K562 (cell line): ENCODE measurements at places on chromosomes 1 and 21. TPM values are rescaled to one million over a fixed set of nuclear protein-coding genes. Genes with fewer than 3 reads are reported as not detected.
A peak's percentile ranks its signal among the peaks of the same experiment; 100 is the strongest.

GRCh38 chr1:176745945-176746344 is 283.0 kb downstream of the PAPPA2 start:
- H3K27ac ChIP-seq, result no peak overlapping the region
- no peak overlapping the region for H3K4me3 ChIP-seq
- peaks cover 3% of the 10 kb centered on the region; the same call in 1 of the 2 replicates for H3K27me3 ChIP-seq
- H3K36me3 ChIP-seq, result no peaks in the 10 kb centered on the region
- H3K4me1 ChIP-seq, result no peaks in the 10 kb centered on the region
- DNase-seq, result no peak

Gene CASQ2
- not detected in 2 replicates for total RNA-seq

Gene VWA5B1
- not detected in 2 replicates for total RNA-seq

Gene BCL2L15
- 0.09 and 0.72 TPM in 2 replicates for total RNA-seq

Gene GJA4
- 0.16 TPM in 1 of 2 replicates, not detected in the other for total RNA-seq

DNA sequence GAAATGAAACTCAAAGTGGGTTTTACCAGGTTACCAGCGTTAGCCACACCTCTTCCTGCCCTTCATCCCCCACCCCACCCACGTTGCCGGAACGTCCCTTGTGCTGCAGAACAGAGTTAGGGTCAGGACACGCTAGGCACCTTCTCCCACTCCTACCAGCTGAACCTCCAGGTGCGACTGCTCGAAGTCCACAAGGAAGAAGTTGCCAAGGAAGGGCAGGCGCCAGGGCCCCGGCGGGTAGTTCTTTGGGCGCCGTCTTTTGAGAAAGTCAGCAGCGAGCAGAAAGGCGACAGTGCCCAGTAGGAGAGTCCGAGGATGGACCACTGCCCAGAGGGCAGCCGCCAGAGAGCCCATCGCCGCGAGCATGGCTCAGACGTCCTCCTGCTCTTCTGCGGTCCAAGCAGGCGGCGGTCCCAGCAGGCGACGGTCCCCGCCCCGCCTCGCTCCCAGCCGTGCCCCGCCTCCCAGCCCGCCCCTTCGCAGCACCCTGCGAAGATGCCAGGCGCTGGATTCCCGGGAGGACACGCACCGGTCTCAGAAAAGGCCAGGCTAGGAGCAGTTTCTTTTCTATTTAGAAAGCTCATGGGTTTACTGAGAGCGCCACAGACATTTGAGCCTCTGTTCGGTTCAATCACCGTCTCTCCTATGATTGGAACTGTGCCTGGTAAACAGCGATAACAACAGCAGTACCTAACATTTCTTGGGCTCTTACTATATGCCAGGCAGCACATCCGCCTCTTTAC is at the start of gene CYP2J2:
Gene CYP2J2, minus strand, starts transcription at position 393 of the 743 bp plus-strand sequence. Its CDS starts 27 bp downstream, at position 366.
- peaks cover 6% of the 10 kb centered on the region for H3K4me1 ChIP-seq
- H3K27ac ChIP-seq, result no peak within 1 kb of the TSS
- H3K27me3 ChIP-seq, result peaks cover 6% of the 10 kb centered on the region; the same call in 1 of the 3 replicates

DNA sequence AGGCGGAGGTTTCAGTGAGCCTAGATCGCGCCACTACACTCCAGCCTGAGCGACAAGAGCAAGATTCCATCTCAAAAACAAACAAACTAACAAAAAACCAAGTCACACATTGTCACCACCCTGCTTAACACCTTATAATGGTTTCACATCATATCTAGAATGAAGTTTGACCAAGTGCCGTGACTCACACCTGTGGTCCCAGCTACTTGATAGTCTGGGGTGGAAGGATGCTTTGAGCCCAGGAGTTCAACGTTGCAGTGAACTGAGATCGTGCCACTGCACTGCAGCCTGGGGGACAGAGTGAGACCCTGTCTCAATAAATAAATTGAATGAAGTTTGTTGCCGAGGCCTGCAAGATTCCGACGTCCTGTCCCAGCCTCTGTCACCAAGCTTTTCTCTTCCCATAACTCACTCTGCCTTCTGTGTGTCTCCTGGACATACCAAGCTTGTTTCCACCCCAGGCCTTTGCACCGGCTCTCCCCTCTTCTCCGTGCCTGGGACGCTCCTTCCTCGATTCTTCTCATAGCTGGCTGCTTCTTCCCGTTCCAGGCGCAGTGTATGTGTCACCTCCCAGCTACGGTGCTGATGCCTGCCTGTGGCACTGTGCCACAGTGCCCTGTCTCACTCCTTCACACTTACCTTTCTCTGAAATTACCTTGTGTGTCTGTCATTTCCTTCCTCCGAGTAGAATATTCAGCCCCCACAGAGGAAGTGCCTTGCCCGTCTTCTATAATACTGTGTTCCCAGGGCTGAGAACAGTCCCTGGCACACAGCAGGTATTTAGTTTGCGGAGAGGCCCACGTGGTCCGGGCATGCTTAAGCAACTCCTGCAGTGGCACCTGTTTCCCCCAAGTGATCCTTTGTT is 3.8 kb upstream of the SELENON start:
- H3K4me3 ChIP-seq, result no peak overlapping the region
- peaks cover 47% of the 10 kb centered on the region for H3K27me3 ChIP-seq
- H3K4me1 ChIP-seq, result peaks cover 20% of the 10 kb centered on the region

GRCh38 chr1:230867101-230867902 is 1.0 kb downstream of the C1orf198 start:
- no peak overlapping the region for H3K27ac ChIP-seq
- no peaks in the 10 kb centered on the region for H3K36me3 ChIP-seq
- H3K27me3 ChIP-seq, result no peaks in the 10 kb centered on the region
- peak overlapping the region; percentile 75 for H3K4me3 ChIP-seq
- peak; percentile 27 for DNase-seq

DNA sequence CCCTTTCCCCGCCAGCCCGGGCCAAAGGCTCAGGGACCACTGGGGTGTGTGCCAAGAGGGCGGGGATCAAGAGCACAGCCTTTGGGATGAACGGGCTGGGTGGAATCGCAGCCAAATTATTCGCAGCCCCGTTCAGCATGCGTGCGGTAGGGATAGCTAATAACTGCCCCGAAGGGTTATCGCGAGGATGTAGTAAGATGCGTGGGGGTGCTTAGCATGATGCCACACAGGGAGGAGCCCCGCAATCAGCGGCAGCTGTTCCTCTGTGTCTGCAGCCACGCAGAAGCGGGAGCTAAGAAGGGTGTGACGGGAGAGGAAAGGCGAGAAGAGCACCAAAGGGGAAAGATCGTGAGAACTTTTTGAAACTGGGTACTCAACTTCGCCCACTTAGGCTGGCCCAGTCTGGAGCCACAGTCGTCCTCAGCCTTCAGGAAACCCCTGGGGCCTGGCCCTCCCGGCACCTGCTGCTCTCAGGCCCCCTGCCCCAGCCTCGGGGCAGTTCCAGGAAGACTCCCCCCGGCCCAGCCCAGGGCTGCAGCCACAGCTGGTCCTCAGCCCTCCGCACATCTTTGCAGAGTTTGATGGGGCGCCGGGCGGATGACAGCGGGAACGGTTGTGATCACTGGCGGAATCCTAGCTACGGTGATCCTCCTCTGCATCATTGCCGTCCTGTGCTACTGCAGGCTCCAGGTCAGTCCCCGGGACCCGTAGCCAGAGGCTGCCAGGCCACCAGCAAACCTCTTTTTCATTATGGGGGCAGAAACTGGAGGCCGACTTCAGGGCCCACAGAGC is 64.9 kb downstream of the TOR1AIP2 start:
- no peak for DNase-seq
- H3K27ac ChIP-seq, result no peak overlapping the region
- peaks cover 83% of the 10 kb centered on the region for H3K27me3 ChIP-seq
- peaks cover under 1% of the 10 kb centered on the region; the same call in 2 of the 3 replicates for H3K4me1 ChIP-seq
- H3K4me3 ChIP-seq, result no peak overlapping the region

Gene PGLYRP3
- not detected in 2 replicates for total RNA-seq

GRCh38 chr1:46941135-46941694 is at the start of gene CYP4A11:
TSS of gene CYP4A11 (minus strand) at chr1:46941476. CDS start at chr1:46941433, 43 bp downstream.
- H3K27ac ChIP-seq, result no peak within 1 kb of the TSS
- H3K36me3 ChIP-seq, result no peaks in the 10 kb centered on the region

DNA sequence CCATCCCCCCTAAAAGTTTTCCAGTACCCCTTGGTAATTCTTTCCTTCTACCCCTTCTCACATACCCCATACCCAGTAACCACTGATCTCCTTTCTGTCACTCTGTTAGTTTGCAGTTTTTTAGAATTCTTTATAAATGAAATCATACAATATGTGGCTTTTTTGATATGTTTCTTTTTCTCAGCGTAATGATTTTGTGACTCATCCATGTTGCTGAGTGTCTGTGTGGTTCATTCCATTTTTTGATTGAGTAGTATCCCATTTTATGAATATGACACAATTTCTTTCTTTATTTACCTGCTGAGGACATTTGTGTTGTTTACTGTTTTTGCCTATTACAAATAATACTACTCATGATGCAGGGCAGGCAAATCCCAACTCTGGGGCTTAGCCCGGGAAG is 1605.3 kb downstream of the BRINP3 start:
- H3K4me1 ChIP-seq, result no peaks in the 10 kb centered on the region
- H3K27me3 ChIP-seq, result no peaks in the 10 kb centered on the region
- H3K36me3 ChIP-seq, result no peaks in the 10 kb centered on the region
- H3K4me3 ChIP-seq, result no peak overlapping the region
- DNase-seq, result no peak

Gene MYBPH
- total RNA-seq, result not detected in 2 replicates

- H3K27ac ChIP-seq, result no peak overlapping the region
- no peaks in the 10 kb centered on the region for H3K36me3 ChIP-seq
- no peaks in the 10 kb centered on the region for H3K27me3 ChIP-seq
- H3K4me1 ChIP-seq, result no peaks in the 10 kb centered on the region
- no peak overlapping the region for H3K4me3 ChIP-seq
Observed at GRCh38 chr1:211347077-211347844, 20.6 kb downstream of the TRAF5 start.
